Stimulated activated effector memory CD8-positive, alpha-beta T cell treated with anti-CD3 and anti-CD28 coated beads, Interleukin-12 subunit alpha, Interleukin-12 subunit beta, amount 100 ng/mL, for 72 hours (primary cell): ENCODE measurements at places on chromosomes 4 and X.

GRCh38 chrX:18354369-18355223 lies at the start of gene SCML2:
Gene SCML2, minus strand, starts transcription at chrX:18354688. Its CDS starts 20,617 bp downstream, at chrX:18334071.
- peak; percentile 50 for DNase-seq

- DNase-seq: no peak
These were observed 602.1 kb downstream of the RAB28 start for GRCh38 chr4:12881945-12882584.

- DNase-seq: no peak
These were observed 125.9 kb upstream of the PABPC4L start for GRCh38 chr4:134327274-134328122.

DNA sequence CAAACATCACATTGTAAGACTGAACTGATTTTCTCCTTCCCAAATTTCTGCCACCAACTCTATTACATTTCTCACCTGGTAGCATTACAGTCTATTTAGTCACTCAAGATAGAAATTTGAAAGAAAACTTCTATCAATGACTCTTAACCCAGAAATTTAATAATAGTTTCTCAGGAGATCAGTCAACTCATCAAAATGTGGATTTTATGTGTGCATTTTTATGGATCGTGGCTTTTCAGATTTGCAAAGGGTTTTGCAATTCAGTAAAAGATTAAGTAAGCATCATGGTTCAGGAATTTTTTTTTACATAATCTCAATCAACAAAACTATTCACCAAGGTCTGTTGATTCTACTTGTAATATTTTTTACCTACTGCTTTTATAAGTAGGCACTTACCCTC lies 111.1 kb downstream of the CFAP299 start:
- DNase-seq: no peak

GRCh38 chrX:117400839-117401238 lies 715.8 kb downstream of the KLHL13 start:
- DNase-seq: no peak

- DNase-seq: no peak
These were observed 102.8 kb upstream of the BMP2K start for GRCh38 chr4:78673337-78673736.

DNA sequence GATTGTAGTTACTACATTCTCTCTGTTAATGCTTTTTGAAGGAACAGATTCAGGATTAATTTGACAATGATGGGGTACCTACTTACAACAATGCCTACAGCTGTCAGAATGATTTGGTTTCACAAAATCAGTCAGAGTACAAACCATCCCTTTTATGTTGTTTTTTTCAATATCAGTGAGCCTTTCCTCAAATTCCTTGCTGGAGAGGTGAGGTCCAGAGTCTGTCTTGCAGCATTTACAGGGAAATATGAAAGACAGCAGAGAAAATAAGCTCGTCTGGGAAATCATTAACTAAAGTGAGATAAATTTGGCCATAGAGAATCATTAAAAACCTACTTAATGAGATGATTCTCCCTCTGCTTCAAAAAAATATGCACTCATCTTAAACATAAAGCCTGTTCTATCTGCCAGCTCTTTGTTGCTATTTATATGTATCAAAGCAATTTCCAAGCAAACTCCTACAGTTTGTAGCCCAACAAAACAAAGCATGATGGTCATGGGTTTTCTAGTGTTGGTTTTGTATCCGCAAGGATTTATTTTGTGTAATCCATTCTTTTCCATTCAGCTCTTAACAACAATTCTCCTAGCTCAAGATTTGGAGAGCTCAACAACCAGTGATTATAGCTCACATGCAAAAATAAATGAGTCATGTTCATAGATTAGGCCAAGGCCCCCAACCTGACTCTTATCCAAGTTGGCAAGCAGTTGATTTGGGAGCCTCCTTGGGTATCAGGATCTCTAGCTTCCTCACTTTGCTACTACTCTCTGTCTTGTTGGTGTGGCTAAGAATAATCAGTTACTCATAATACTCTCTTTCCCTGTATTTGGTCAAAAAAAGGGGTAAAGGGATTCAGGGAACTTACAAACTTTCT lies 222.6 kb downstream of the ENOX2 start:
- DNase-seq: no peak

DNA sequence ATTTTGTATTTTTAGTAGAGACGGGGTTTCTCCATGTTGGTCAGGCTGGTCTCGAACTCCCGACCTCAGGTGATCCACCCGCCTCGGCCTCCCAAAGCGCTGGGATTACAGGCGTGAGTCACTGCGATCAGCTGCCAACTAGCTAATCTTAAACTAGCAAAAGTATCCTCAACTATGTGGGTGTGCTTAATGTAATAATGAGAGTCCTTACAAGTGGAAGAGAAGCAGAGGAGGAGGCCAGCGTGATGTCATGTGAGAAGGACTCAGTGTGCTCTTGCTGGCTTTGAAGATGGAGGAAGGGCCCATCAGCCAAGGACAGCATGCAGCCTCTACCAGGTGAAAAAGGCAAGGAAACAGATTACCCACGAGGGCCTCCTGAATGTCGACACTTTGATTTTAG lies 19.6 kb downstream of the SCD5 start:
- no peak for DNase-seq

DNA sequence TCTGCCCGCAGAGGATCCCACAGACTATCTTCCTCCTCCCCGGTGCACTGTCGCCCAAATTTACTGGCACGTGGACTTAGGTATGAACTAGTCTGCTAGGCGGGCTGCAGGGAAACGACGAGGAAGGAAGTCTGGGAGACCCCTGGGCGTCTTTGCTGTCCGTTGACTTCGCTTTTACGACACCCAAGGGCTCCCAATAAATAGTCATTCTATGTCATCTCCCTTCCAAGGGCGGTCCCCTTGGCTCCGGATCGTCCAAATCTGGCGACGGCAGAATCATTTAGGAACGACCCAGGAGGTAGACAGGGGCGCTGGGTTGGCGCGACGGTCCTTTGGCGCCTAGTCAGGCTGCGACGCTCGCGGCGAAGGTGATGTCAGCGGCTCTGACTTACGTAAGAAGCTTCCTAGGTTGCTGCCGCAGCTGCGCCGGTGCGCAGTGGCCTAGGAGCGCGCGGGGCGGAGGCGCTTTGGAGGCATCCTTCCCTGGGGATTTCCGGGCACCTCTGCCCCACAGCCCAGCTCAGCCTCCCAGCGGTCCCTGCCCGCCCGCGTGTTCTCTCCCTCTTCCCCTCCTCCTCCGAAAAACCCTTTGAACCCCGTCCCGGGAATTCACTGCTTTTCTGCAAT lies 2.2 kb downstream of the NHS start:
- no peak for DNase-seq

DNA sequence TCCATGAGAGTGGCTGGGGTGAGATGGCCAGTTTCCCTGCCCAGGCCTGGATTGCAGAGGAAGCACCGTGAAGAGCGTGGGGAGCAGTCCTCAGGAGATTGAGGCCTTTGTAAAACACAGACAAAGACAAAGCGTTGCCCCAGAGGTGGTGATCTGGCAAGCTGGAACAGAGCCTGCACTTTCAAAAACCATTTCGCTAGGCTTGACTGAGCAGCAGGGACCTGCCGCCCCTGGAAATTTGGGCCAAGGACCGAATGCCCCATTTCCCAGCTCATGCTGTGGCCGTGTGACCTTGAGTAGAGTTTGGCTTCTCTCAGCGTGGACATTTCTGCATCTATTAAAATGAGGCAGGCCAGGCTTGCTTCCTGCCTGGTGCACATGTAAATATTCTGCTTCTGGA lies 381.4 kb downstream of the BCOR start:
- no peak for DNase-seq

DNA sequence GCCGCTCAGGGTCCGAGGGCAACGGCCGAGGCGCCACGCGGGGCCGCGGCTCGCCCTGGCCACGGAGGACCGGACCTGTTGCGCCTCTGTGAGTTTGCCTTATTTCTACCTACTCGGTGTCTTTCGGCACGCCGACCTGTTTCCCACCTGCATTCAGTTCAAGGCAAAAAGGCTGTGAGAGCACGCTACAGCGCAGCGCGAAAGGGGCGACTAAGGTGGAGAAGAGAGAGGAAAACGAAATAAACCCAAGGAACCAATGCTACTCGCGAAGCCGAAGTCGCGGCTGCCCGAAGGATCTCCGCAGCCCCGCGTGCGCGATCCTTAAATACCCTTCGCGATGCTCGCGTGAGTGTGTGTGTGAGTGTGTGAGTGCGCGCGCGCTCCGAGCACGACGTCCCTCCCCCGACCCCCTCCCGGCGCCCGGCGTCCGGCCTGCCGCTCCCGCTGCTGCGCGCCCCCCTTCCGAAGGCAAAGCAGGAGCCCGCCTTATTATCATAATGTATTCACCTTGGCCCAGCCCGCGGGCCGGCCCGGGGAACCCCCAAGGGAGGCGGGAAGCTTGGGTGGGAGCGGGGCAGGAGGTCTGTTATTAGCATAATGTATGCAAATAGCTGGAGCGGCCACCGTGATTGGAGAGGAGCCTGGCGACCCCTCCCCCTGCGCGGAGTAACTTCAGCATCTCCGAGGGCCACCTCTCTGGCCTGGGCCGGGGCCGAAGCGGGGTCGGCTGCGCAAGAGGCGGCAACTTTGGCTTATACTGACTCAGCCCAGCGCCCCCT lies at the start of gene COL25A1:
Gene COL25A1, minus strand, starts transcription at position 298 of the 779 bp plus-strand sequence.
- no peak for DNase-seq

GRCh38 chr4:81746071-81746470 lies 274.4 kb upstream of the RASGEF1B start:
- DNase-seq: no peak

GRCh38 chrX:31543634-31544033 lies 471.8 kb upstream of the FTHL17 start:
- no peak for DNase-seq
